ENCODE measurements at places on chromosomes 11 and 22.

- no peak for DNase-seq
Observed at GRCh38 chr11:44496391-44496790, 69.1 kb upstream of the CD82 start.

- DNase-seq = no peak
Observed at GRCh38 chr11:76134239-76134638, 72.1 kb downstream of the WNT11 start.

DNA sequence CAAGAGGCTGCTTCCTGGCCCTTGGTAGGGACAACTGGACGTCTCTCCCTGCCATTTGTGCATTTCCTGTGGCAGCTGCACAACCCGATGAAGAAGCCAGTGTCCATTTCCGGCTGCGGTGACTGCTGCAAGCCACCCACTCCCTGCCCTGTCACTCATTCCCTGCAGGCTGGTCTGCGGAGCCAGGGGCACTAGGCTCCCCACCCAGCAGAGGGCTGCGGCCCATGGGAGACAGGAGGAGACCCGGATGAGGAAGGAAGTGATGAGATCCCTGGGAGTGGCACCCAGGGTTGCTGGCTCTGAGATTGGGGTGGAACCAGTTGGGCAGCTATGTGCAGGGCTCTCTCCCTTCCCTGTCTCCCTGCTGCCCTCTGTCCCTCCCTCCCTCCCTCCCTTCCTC, 10.0 kb upstream of the MYRF start:
- no peak for DNase-seq

- no peak for DNase-seq
Observed at GRCh38 chr11:2517386-2518064, 72.7 kb downstream of the KCNQ1 start.

DNA sequence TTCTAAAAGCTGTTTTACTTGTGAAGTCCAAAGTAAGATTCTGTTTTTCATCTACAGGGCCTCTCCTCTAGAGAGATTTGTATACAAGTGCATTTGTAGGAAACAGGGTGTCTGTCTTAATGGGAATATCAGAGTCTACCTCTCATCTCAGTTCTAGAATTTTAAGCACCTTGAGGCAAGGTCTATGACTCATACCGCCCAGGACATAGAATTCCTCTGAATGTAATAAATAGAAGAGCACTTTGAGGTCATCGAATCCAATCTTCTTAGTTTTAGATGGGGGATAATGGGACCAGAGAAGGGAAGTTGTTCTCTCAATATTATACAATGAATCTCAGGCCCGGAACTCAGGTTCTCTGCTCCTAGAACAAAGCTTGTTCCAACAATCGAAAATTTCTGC, 101.8 kb upstream of the TIMP3 start:
- DNase-seq = no peak

All from astrocyte of the cerebellum (primary cell).